ENCODE measurements at places on chromosomes 1 and 21. TPM values are rescaled to one million over a fixed set of nuclear protein-coding genes. Genes with fewer than 3 reads are reported as not detected.

DNA sequence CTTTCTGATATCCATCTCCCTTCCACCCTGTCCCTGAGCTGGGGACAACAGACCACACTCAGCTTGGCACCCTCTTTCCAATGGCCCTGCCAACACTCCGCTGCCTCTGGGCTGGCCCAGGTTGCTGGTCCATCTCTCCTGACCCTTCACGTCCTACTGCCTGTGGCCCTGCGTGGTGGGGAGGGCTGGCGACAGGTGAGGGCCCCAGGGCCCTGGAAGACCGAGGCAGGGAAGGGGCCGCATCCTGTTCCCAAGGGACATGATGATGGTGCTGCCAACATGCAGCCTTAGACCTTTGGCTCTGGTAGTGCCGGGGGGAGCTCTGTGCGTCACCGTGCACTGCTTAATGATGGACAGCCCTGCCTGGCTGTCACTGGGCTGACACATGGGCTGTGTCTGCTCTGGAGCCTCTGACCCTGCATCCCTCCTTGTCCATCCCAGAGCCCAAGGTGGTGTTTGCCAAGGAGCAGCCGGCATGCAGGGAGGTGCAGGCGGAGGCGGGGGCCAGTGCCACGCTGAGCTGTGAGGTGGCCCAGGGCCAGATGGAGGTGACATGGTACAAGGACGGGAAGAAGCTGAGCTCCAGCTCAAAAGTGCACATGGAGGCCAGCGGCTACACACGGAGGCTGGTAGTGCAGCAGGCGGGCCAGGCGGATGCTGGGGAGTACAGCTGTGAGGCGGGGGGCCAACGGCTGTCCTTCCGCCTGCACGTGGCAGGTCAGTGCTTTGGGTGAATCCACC, 65.2 kb downstream of the OBSCN start:
- no peak for DNase-seq

DNA sequence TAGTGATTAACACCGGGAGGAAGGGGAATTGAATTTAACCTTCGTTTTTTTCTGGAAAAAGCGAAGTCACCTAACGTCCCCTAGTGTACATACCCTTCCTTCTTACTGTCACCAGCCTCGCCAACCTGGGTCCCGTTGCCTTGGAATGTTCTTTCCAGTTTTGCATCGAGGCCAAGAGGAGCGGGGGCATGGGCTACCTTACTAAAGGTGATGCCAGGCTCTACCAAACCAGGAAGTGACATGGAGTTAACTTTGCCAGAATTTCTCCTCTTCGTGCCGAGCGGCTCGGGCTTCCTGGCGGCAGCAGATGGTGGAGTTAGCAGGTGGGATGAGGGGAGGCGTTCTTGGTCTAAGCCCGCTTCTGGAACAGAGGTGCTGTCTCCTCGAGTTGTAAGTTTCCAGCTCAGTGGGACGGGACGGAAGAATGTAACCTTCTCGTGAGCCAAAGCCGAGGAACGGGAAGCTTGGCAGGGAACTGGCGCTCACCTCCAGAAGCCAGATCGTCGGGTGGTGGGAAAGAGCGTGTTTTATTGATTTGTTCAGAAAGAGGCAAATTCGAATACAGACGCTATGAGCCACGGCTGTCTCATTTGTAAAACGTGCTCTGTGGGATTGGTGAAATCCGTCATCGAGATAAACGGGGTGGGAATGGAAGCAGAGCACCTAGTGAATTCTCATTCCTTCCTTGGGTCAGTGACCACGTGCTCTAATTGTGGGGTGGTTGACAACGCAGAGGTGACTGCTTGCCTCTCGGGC, 486 bp downstream of the NIPAL3 start:
- DNase-seq = no peak

DNA sequence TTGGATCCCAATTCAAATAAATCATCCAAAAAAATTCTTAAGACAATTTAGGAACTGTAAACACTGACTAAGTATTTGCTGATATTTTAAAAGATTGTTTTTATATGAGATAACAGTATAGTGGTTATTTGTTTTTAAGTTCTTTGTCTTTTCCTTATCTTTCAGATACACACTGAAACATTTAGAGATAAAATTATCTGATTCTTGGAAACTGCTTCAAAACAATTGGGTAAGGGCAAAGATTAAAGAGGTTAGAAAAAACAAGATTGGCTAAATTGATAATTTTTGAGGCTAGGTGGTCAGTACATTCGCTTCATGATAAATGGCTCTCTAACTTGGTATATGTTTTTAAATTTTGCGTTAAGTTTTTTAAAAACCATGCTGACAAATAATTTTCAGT, 117.3 kb downstream of the PSMG1 start:
- no peak for DNase-seq

- no peak for DNase-seq
Measured at GRCh38 chr1:903721-904271, 19.9 kb upstream of the SAMD11 start.

GRCh38 chr1:185998391-185998790, 264.2 kb downstream of the HMCN1 start:
- no peak for DNase-seq

DNA sequence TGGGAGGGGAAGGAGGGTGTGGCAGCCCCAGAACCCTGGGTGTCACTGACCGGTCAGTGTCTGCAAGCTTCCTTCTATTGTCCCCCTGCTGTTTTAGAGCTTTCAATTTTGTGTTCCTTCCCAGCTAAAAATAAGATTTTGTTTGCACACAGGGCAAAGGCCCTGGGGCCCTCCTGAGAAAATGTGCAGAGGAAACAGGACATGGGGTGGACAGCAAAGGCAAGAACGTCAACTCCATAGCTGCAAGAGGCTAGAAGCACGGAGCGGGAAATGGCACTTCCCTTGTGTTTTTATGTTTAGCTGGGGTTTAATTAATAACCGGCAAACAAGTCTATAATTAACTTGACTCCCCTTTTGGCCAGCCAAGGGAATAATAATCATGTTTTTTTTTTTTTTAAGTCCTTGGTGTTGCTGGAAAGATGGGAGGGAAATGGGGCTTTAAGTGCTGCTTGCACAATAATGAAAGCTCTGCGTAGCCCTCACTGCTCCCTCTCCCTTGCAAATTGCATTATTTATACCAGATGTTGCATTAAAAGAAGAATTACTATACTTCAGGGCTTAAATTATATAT, 261.4 kb upstream of the USP24 start:
- DNase-seq = no peak

DNA sequence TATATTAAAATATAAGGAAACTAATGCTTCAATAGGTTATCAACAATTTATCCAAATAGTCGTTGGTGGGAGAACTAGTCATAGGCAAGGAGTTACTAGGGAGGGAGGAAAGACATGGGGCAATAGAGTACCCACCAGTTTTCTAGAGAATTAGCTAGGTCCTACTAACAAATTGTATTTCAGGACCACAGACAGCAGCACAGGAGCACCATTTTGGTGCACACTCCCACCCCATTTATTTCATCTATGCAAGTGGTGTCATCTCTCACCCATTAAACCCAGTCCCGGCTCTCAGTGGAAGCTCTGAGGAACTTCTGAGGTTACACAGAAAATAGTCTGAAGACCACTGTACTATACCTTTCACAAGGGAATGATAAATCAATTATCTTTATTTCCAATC, 89.0 kb upstream of the BCAR3 start:
- DNase-seq = no peak

GRCh38 chr1:247332215-247332622, 552 bp upstream of the ZNF496 start:
- DNase-seq = no peak

- peak; percentile 21 for DNase-seq
Measured at GRCh38 chr1:84619383-84620102, 45.3 kb upstream of the CTBS start.

GRCh38 chr1:30335389-30335996, 387.9 kb downstream of the MATN1 start:
- no peak for DNase-seq

- no peak for DNase-seq
Measured at GRCh38 chr1:18481921-18482701, 1.4 kb downstream of the KLHDC7A start.

DNA sequence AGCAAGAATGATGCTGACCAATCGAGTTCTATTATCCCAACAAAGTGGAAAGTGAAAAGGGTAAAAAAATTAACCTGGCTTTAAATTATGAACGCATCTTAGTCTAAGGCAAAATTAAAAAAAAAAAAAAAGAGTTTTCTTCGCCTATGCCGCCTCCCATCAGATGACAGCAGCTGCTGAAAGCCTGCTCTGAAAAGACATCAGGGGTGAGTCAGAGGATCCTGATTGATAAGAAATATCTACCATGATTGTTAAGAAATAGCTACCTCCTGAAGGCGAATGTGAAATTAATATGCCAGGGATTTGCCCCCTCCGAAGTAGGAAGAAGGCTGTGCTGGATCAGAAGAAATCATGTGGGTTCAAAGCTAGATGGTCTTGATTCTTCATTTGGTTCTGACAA, 216.8 kb upstream of the C1orf87 start:
- no peak for DNase-seq

- DNase-seq = no peak
Measured at GRCh38 chr1:61741711-61742619, at the start of gene PATJ. PATJ (plus strand) TSS chr1:61742480; CDS start chr1:61762893, 20,413 bp downstream.

DNA sequence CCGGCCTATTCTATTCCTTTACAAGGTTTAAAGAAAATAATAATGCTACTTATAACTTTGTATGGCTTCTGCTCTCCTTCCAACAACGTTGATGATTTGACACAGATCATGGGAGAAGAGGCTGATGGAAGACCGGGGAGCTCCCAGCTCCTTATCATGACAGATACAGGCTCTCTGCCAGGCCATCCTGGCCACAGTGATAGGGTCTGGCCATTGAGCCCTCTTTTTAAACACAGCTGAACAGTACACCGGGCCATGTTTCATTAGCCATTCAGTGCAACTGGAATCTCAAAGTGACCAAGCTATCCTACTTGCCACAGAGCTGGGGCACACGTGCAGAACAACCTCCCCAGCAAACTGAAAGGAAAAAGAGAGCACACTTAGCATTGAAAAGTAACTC, 34.9 kb downstream of the DNAJC11 start:
- no peak for DNase-seq

- DNase-seq = no peak
Measured at GRCh38 chr1:247212012-247212411, 40.2 kb upstream of the ZNF124 start.

DNA sequence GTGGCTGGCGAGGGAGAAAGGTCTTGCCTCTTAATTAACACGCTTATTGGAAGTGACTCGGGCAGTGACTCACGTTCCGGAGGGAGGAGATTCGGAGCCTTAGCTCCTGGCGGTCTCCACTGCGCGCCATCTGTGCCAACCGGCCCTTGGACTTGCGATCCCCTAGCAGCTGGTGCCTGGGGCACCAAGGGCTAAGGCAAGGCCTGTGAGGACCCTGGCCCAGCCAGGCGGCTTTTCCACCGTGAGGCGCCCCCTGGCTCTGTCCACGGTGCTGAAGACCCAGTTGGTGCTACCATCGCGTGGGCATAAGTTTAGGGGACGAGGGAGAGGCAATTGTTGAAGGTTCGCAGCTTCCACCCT, 1.3 kb upstream of the SYT6 start:
- DNase-seq = no peak

- DNase-seq = no peak
Measured at GRCh38 chr1:55305735-55306134, 90.6 kb upstream of the USP24 start.

DNA sequence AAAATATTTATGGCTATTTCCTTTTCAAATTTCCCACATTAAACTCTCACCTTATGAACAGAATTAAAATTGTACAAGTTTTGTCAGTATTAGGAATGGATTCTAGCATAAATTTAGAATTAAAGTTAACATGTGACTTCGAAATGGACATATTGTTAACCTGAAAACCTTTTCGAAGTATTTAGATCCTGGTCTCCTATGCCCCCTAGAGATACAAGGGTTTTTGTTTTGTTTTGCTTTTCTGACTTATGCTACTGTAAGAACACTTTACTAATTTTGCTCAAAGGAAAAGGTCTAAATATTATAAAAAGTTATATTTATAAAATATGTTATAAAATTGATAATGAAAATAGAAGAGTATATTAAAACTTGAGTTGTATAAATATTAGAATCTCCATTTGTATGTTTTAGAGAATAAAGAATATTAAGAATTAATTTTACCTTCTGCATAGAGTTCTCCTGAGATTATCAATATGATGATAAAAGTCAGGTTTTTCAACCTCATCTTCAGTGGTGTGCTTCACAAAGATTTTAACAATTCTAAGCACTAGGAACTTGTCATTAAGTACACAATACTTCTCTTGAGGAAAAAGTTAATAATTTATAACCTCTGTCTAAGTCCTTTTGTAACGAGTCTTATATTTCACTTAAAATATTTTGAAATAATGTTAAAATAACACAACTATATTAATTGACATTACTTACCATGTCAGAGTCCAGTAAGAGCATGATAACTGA, at the start of gene F13B:
Gene F13B (minus strand): TSS at position 542 of the 738 bp plus-strand sequence. CDS start 37 bp downstream, at position 505.
- no peak for DNase-seq

- no peak for DNase-seq
Measured at GRCh38 chr21:38879912-38880576, 74.3 kb downstream of the ETS2 start.

DNA sequence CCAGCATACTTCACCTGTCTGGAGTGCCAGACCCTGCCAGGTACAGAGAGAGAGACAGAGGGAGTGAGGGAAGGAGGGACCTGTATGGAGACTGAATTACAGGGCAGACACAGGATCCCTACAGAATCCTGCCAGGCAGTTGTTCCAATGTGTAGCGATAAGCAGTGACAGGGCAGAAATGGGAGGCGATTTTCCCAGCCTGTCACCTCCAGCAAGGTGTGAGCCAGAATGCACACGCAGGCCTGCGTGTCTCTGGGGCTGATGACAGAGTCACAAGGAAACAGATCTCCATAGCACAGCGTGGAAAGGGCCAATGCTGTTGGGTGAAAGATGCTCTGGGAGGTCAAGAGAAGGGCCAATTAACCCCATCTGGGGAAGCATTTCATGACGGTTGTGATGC, 111.3 kb downstream of the HIVEP3 start:
- DNase-seq = no peak

DNA sequence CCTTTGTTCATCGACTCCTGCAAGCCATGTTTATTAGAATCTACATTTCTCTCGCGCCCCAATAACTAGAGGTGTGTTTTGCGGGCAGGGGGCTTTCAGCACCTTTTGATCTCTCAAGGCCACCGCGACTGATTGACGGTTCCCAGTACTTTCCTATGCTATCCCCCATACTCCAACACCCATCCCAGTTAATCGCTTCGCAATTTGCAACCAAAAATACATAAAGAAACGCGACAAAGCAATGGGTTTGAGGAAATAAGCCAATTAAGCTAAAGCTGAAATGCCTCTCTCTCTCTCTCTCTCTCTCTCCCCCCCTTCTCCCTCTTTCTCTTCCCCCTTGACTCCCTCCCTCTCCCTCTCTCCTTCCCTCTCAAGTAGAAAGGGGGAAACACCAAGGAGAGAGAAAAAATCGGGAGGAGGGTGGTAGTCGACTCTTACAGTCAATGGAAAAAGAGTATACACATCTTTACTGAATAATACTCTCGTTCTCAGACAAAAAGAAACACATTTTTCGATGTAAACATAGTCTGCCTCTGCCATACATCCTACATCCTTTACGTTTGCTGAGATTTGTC, 128.0 kb upstream of the DPYD start:
- no peak for DNase-seq

GRCh38 chr1:17873007-17873675, 118.0 kb downstream of the ACTL8 start:
- no peak for DNase-seq

PRR9 gene
- not detected for total RNA-seq

CD48 gene
- total RNA-seq = 9.9 TPM

TBX19 gene
- total RNA-seq = 9.9 TPM

APCS gene
- total RNA-seq = not detected

OXCT2 gene
- total RNA-seq = 3.4 TPM

DCST1 gene
- total RNA-seq = not detected

TPTE gene
- total RNA-seq = not detected

VWA5B1 gene
- not detected for total RNA-seq

ADORA3 gene
- total RNA-seq = 29.5 TPM

LCE1E gene
- total RNA-seq = not detected

KCNJ9 gene
- 0.95 TPM for total RNA-seq

SCP2 gene
- 75.1 TPM for total RNA-seq

IFNLR1 gene
- total RNA-seq = not detected

S100A3 gene
- total RNA-seq = 25.0 TPM

All from thoracic aorta (tissue), 2 donors.